WERI-Rb-1 (cell line): ENCODE measurements at places on chromosomes 1 and 21.

DNA sequence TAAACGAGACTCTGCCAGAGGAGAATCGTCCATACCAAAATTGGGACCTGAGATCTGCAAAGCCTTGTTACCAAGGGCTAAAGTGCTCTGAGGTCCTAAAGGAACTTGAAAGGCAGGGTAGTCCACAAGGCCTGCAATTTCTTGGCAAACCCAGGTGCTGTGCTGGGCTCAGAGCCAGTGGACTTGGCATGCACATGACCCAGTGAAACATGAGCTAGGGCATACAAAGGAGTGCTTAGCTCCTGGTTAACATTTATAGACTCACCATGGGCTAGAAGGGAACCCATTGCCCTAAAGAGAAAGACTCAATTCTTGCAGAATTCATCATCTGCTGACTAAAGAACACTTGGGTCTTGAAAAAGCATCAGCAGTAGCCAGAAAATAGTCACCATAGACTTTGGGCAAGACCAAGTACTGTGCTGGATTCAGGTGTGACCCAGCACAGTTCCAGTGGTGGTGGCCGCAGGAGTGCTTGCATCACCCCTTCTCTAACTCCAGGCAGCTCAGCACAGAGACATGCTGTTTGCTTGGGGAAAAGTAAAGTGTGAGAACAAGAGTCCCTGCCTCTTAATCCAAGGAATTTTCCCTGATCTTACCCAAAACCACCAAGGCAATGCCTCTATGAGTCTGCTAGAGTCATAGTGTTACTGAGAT, 1069.4 kb upstream of the ADGRL2 start:
- no peak for DNase-seq

DNA sequence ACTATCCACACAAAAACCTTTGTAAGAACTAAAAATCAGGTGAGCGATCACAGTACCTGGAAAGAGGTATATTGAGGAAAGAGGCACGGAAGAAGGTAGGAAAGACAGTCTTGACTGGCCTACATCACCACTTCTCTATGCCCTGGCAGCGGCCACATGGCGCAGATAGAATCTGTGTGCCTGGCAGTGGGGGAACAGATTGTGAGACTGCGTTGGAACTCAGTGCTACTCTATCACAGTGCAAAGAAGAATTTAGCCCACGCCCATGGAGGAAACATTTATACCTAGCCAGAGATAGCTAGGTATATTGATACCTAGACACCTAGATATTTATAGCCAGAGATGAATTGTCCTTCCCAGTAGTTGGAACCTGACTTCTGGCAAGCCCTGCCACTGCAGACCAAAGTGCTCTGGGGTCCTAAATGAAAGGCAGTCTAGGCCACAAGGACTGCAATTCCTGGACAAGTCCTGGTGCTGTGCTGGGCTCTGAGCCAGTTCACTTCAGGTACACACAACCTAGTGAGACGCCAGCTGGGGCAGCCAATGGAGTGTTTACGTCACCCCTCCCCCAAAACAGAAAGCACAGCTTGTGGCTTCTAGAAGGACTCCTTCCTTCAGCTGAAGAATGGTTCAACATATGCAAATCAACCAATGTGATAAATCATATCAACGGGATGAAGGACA, 51.9 kb downstream of the DHX9 start:
- no peak for DNase-seq

- no peak for DNase-seq
Observed at GRCh38 chr1:241612533-241613477, 27.4 kb downstream of the CHML start.

DNA sequence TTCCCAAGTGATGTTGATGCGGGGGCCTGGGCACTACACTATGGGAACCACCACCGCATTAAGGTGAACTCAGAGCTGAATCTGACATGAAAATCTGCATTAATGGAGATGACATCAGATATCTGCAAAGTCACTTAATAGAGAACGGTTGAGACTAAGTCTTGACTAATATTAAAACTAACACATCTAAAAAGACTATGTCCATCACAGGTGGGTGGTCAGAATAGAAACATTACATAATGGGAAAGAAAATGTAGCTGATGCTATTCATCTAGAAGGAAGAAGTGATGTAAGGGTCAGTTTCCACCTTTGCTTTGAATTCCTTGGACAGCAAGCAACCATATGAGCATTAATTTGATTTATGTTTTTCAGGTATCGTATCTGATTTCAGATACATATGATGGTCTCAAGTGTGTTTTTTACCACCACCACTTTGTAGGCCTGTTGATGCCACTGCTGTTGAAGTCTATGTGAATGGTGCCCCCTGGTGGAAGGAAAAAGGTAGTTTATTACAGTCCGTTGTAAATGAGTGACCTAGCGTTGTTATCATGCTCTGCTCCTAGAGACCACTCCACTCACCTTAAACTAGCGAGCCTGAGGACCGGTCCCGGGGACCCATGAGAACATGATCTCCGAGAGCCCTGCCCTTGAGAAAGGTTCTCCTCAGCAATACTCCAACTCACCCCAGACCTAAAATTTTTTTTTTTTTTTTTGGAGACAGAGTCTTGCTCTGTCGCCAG, 73.5 kb downstream of the BACH1 start:
- DNase-seq = peak; percentile 72

- DNase-seq = no peak
Observed at GRCh38 chr1:30550365-30551220, 172.8 kb downstream of the MATN1 start.

- no peak for DNase-seq
Observed at GRCh38 chr1:213484758-213485157, 433.7 kb downstream of the RPS6KC1 start.
